ENCODE measurements at places on chromosomes 5 and 9.
A peak's percentile ranks its signal among the peaks of the same experiment; 100 is the strongest.

- no peak for DNase-seq
These were observed 226.4 kb upstream of the ISL1 start for GRCh38 chr5:51156838-51157237.

DNA sequence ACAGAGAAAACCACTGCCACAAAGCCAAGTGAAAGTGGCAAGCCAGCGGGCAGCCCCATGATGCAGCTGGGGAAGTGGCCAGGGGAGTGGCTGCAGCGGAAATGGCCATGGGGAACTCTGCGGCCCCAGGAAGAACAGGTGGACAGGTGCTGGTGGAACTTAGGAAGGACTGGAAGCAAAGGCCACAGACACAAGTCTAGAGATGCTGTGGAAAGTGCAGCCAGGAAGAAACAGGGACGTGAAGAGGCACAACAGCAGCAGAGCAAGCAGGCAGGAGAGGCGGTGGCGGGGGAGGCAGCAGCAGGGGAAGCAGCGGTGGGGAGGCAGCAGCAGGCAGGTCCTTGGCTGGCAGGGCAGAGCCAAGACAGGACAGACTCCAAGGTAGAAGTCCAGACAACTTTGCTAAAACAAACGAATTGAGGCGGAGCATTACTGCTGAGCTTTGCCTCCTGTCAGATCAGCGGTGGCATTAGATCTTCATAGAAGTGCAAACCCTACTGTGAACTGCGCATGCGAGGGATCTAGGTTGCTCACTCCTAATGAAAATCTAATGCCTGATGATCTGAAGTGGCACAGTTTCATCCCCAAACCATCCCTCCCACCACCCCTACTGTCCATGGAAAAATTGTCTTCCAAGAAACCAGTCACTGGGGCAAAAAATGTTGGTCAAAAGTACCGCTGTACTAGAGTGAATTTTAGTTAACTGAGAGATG, 11.8 kb downstream of the SURF6 start:
- DNase-seq = no peak

DNA sequence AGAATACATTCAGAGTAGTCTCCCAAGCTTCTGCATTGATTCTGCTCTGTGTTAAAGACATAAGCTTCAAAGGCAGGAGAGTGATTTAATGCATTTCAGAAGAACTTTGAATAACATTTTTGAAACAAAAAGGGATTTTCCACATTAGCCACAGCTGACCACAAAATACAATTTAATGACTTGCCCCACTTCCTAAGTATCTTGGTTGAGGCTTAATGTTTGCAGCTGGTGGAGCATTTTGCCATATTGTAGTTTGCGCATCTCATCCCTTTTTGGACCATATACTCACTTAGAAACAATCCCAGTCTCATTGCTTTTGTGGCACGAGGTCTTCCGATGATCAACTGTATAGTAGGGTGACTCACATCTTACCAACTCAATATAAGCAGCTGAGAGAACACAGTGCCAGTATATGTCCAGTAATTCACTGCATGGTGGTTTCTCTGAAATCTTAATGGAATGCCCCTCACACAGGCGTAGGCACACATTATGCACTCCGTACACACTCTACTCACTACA, 455.8 kb upstream of the PTGER4 start:
- peak; percentile 98 for DNase-seq

DNA sequence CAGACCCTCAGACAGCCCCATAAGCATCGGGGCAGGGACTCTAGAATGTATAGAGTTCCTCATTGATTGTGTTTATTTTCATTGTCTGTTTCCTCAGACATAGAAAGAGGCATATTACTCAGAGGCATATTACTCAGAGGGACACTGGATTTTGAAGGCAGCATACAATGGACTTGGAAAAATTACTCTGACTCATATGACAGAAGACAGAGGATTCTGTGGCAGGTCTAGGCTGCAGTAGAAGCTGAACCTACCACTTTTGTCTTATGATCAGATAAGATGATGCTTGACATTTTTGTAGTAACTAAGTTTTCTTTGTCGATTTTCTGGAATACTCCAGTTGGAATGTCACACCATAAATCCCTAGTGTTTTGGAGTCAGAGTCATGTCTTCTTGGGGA, 105.2 kb downstream of the ST8SIA4 start:
- DNase-seq = peak; percentile 65

- no peak for DNase-seq
These were observed 224.9 kb downstream of the CACNA1B start for GRCh38 chr9:138102246-138103051.

GRCh38 chr5:172713113-172713808, 57.7 kb downstream of the DUSP1 start:
- peak; percentile 18 for DNase-seq

DNA sequence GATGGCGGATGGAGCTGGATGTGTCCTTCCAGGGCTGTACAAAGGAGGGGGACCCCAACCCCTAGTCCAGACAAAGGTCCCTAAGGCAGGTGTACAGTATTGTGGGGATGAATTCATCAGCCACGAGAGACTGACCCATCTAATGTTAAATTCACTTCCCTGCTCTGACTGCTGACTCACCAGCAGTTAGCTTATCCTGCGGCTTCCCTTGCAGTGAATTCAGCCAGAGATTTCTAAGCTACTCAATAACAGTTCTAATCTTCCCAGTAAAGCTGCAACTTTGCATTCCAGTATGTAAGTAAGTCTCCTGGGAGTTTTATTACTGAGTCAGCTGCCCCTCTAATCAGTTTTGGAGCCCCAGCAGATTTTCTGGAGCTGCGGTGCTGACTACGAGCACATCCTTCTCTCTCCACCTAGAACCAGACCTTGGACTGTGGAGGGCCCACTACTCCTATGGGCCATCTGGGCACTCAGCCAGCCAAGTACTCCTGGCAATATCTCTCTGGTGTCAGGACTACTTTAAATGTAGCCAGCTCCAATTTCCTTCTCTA, 16.1 kb downstream of the B4GALT1 start:
- DNase-seq = peak; percentile 96
